ENCODE measurements at places on chromosomes 12 and 14.

GRCh38 chr14:22900081-22900799 is 17.2 kb downstream of the REM2 start:
- peak; percentile 22 for DNase-seq

DNA sequence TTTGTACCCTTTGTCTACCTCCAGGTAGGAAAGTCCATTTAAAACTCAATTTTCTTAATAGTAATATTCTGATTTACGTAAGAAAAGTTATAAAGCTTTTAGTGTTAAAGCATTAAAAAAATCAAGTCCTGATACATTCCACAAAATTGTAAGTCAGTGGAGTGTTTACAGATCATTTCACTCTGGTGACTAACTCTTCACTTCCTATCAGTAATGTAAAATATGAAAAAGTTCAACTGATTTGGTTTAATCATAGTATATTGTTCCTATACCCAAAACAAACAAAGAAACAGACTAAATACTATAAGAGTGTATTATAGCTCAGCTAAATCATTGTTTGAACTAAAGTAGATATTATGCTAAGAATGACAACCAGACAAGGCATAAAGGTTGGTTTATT is 85.9 kb downstream of the VEZT start:
- no peak for DNase-seq

GRCh38 chr14:70858641-70859040 is 48.6 kb upstream of the PCNX1 start:
- DNase-seq = no peak

DNA sequence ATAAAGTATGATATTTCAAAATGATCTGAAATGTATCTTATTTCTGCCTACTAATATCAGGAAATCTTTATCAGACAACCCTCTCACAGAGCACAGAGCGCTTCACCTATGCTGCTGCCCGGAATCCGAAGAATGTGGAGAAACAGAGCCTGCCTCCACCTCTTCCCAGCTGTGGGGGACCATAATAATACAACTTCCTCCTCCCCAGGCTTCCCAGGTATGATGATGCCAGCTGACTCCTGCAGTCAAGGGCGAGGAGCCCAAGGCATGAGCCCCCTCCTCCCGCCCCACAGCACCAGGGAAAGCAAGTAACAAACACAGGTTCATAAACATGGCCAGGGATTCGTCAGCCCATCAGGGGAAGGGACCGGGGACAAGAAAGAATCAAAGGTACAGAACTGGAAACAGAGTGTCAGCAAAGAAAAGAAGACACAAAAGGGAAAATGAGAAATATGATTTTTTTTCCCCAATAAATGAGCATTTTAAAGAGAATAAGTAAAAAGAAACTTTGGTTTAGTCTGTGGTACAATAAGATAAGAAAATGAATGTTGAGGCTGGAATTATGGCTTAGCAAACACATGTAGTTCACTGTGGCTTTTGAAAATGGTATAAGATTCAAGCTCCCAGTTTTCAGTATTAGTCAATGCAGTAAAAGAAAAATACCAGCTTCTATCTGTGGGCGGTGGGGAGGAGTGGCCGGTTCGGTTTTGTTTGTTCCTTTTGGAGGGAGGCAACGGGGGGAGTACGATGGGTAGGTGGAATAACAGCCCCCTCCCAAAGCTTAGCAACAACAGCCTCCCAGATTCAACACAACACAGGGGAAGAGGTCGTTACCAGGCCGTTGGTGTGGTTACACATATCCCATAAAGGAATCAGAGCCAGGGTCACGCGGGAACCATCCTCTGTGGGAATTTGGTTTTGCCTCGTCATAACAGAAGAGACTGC is 68.3 kb downstream of the SETD3 start:
- no peak for DNase-seq

- no peak for DNase-seq
These were observed 797 bp downstream of the ESPL1 start for GRCh38 chr12:53268630-53269562.

DNA sequence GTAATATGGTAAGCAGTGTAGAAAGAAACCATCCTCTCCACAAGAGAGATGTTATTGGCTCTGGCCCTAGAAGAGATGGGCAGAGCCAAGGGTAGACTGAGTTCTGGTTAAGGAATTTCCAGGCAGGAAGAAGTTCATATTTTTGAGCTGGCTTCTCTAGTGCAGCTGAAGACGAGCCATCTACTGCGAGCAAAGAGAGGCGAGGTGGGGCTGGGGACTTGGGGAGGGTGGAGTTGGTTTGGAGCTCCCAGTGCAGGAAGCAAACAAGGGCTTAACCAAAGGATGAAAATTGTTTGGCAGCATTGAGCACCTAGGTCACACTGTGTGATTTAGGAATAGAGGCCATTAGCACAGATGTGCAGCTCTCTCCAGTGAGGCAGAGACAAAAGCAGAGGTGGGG is 239.6 kb downstream of the ZFP36L1 start:
- no peak for DNase-seq

- no peak for DNase-seq
These were observed 548 bp downstream of the CCER1 start for GRCh38 chr12:90954428-90954827.

- DNase-seq = no peak
These were observed 134.2 kb upstream of the SLCO1C1 start for GRCh38 chr12:20560935-20561334.

GRCh38 chr14:106790189-106791036 is 1264.0 kb downstream of the TMEM121 start:
- no peak for DNase-seq

DNA sequence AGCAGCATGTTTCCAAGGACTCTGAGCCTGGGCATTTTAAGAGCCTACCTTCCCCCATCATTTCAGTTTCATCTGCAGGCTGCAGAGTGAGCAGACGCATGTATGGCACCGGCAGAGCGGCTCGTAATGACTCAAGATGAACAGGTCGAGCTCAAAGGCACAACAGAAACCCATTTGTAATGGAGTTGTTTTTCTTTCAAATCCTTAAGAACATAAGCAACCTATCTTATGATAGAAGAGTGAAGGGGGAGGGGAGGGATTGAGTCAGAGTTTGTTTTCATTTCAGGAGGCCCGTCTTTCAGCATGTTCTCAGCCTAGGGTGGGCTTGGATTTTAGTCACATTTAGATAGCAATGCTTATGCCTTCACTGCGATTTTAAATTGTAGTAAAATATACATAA is 54.9 kb upstream of the CISTR start:
- no peak for DNase-seq

GRCh38 chr12:6271281-6271680 is 39.2 kb upstream of the PLEKHG6 start:
- DNase-seq = no peak

DNA sequence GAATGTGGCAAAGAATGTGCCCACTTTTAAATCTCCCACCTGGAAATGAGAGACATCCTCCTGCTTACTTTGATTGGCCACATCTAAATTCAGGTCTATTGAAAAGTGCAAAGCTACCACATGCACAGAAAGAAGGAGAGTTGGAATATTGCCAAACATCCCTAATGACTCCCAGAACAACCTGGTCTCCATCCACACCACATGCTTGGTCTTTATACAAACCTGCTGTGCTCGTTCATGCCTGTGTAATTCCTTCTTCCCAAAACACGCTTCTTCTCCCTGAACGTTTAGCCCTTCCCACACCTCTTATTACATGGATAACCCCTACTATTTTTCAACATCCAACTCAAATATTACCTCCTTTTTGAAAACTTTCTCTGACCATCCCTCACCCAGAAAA is 66.2 kb upstream of the BCL2L14 start:
- no peak for DNase-seq

DNA sequence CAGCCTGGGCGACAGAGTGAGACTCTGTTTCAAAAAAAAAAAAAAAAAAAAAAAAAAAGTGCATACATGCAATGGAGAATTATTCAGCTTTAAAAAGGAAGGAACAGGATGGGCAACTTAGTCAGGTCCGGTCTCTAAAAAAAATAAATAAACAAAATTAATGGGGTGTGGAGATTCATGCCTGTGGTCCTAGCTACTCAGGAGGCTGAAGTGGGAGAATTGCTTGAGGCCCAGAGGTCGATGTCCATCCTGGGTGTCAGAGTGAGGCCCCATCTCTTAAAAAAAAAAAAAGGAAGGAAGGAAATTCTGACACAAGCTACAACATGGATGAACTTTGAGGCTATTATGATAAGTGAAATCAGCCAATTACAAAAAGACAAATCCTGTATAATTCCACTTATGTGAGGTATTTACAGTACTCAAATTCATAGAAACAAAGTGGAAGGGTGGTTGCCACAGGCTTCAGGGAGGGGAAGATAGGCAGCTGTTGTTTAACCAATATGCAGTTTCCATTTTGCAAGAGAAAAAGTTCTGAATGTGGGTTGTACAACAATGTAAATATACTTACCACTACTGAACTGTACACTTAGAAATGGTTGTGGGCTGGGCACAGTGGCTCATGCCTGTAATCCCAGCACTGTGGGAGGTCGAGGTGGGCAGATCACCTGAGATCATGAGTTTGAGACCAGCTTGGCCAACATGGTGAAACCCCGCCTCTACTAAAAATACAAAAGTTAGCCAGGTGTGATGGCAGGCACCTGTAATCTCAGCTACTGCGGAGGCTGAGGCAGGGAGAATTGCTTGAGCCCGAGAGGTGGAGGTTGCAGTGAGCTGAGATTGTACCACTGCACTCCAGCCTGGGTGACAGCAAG is 12.3 kb upstream of the APOF start:
- no peak for DNase-seq

- no peak for DNase-seq
These were observed 81.8 kb downstream of the NOS1 start for GRCh38 chr12:117279606-117280005.

GRCh38 chr14:76294876-76295275 is 81.1 kb upstream of the ESRRB start:
- no peak for DNase-seq

Measured in retinal pigment epithelial cell (primary cell).